Natural killer cell (primary cell): ENCODE measurements at places on chromosomes 1 and 21.
A peak's percentile ranks its signal among the peaks of the same experiment; 100 is the strongest.

DNA sequence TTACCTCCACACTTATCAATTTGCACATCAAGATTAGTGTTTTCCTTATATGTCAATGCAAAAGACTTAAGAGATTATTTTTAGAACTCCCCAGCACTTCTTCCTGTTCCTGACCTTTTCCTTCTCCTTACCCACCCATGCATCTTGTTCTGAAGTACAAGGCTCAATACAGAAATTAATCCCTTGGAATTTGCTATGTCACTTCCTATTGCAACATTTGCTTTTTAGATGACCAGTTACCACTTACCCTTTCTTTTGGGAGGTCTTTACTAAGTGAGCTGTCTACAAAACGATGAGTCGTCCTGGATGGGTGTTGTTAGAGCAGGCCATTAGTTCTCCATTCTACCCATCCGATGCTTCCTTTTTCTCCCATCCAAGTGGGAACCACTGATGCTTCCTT, 221.2 kb downstream of the FMN2 start:
- H3K4me1 ChIP-seq: no peaks in the 10 kb centered on the region
- DNase-seq: no peak
- no peaks in the 10 kb centered on the region for H3K36me3 ChIP-seq
- H3K27ac ChIP-seq: no peak overlapping the region
- H3K4me3 ChIP-seq: no peak overlapping the region
- no peaks in the 10 kb centered on the region for H3K27me3 ChIP-seq

DNA sequence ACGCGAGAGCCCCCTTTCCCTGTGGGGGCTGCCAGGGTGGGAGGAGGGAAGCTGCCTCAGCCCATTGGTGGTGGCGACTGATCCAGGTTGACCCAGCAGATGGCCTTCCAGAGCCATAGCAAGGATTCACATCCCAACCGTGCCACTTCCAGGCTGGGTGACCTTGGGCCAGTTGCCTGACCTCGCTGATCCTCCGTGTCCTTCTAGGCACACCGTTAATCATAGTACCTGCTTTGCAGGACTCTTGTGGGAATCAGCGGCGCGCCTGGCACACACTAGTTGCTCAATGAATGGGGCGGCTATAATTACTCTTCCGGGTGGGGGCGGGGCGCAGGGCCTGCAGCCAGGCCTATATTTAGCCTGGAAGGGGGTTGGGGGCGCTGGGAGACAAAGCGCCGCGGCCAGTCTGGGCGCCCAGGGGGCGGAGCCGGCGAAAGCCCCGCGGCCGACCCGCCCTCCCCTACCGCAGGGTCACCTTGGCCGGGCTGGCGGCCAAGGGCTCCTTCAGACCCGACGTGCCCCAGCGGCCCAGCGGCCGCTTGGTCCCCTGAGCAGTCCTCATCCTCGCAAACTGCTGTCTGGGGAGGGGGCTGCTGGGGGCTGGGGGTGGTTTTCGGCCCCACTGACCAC, 5.1 kb downstream of the HSPB7 start:
- H3K4me1 ChIP-seq: peaks cover 16% of the 10 kb centered on the region
- H3K27ac ChIP-seq: no peak overlapping the region
- no peaks in the 10 kb centered on the region for H3K27me3 ChIP-seq
- no peaks in the 10 kb centered on the region for H3K36me3 ChIP-seq

GRCh38 chr1:42945164-42945563, 13.5 kb downstream of the SLC2A1 start:
- no peak for DNase-seq
- H3K27ac ChIP-seq: peak overlapping the region; percentile 26
- no peak overlapping the region for H3K4me3 ChIP-seq
- H3K36me3 ChIP-seq: peaks cover 39% of the 10 kb centered on the region

GRCh38 chr1:3483801-3484444, 29.5 kb downstream of the ARHGEF16 start:
- H3K27ac ChIP-seq: no peak overlapping the region
- no peak for DNase-seq
- H3K36me3 ChIP-seq: no peaks in the 10 kb centered on the region
- no peak overlapping the region for H3K4me3 ChIP-seq

DNA sequence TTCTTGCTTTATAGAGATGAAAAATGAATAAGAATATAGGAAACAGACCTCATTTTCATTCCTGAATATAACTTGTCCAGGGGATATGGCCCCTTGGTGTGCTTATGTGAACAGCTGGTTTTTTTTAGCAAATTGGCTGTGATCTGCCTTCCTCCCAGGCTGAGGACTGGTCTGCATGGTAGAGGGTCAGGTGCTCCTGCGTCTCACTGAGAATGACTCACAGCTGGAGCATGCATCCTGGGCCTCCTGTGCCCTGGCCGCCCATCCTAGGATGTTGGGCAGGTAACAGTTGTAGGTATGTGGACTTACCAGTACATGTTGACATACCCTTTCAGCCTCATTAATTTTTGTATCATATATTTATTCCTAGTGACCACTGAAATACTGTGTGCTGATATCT, 29.8 kb downstream of the AGT start:
- DNase-seq: no peak
- peaks cover 29% of the 10 kb centered on the region for H3K4me1 ChIP-seq
- no peaks in the 10 kb centered on the region for H3K27me3 ChIP-seq
- no peak overlapping the region for H3K27ac ChIP-seq

GRCh38 chr1:201153474-201154388, 543 bp downstream of the TMEM9 start:
- peak overlapping the region; percentile 56 for H3K4me3 ChIP-seq
- H3K27ac ChIP-seq: no peak overlapping the region
- DNase-seq: no peak
- peaks cover 4% of the 10 kb centered on the region for H3K36me3 ChIP-seq

DNA sequence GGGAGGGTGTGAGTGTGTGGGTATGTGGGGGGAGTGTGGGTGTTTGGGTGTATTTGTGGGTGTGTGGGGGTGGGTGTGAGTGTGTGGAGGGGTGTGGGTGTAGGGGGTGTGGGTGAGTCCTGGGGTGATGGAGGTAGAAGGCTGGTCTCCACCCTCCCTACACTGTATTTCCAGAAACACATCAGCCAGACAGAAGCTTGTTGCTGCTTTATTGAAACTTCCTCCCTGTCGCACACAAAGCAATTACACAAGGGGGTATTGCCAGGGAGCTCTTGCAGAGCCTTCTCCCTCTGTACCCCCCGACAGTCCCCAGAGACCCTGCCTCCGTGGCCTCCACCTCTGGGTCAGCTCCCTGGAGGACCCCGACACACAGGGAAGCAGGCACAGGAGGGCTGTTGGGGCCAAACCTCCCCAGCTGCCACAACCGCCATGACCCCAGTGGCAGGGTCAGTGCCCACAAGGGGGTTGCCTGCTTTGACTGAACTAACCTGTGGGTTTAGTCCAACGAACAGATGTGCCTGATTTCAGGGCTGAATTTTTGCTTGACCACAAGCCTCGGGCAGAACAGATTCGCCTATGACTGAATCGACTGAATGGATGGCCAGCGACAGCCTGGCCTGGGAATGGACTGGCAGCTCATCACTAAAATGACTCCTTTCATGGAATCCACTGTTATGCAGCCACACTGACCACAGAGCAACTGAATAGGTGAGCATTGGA, 9.1 kb upstream of the MATN1 start:
- peak; percentile 59 for DNase-seq
- no peaks in the 10 kb centered on the region for H3K27me3 ChIP-seq
- H3K27ac ChIP-seq: peak overlapping the region; percentile 43
- H3K4me3 ChIP-seq: no peak overlapping the region
- H3K4me1 ChIP-seq: peaks cover 41% of the 10 kb centered on the region

- no peaks in the 10 kb centered on the region for H3K36me3 ChIP-seq
- no peaks in the 10 kb centered on the region for H3K4me1 ChIP-seq
- H3K27me3 ChIP-seq: no peaks in the 10 kb centered on the region
- no peak overlapping the region for H3K27ac ChIP-seq
- no peak for DNase-seq
These were observed 510.4 kb upstream of the ZP4 start for GRCh38 chr1:238401144-238401543.

DNA sequence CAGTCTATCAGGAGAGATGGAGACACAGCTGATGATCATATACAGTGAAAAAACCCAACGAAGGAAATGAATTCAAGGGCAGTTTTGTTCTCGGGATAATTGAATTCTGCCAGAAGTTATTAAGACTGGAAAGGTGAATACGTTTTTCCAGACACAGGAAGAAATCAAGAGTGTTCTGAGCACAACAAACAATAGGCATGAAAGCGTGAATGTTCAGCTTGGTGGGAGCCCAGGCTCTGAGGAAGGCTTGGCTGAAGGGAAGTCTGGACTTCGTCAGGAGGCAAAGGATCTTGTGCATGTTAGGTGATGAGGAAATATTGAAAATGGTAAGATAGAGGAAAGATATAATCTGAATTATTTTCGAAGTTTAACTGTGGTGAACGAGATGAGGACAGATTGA, 50.4 kb downstream of the CYYR1 start:
- H3K27ac ChIP-seq: no peak overlapping the region
- no peak for DNase-seq
- no peaks in the 10 kb centered on the region for H3K4me1 ChIP-seq
- H3K27me3 ChIP-seq: no peaks in the 10 kb centered on the region
- no peaks in the 10 kb centered on the region for H3K36me3 ChIP-seq

DNA sequence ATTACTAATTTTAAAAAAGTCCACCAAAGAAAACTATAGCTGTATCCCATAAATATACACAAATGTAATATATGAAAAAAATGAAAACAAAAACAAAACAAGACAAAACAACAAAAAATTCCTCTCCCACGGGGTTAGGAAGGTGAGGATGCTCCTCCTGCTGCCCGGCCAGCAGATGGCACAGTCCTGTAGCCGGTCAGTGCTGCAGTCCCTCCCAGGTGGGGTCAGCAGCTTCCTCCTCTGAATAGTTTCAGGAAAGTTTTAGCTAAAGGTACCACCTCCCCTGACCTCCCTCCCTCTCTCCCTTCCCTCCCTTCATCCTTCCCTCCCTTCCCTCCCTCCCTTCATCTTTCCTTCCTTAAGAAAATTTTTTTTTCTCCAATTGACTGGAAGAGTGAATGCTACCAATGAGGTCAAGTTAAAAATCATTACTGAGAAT, 67.8 kb upstream of the BCL10 start:
- DNase-seq: no peak
- H3K36me3 ChIP-seq: no peaks in the 10 kb centered on the region
- no peaks in the 10 kb centered on the region for H3K4me1 ChIP-seq
- H3K27ac ChIP-seq: no peak overlapping the region

GRCh38 chr1:63316598-63316983, 5.8 kb upstream of the FOXD3 start:
- no peak overlapping the region for H3K4me3 ChIP-seq
- DNase-seq: no peak
- H3K36me3 ChIP-seq: no peaks in the 10 kb centered on the region
- H3K4me1 ChIP-seq: peaks cover 30% of the 10 kb centered on the region
- peaks cover 53% of the 10 kb centered on the region for H3K27me3 ChIP-seq
- H3K27ac ChIP-seq: no peak overlapping the region

DNA sequence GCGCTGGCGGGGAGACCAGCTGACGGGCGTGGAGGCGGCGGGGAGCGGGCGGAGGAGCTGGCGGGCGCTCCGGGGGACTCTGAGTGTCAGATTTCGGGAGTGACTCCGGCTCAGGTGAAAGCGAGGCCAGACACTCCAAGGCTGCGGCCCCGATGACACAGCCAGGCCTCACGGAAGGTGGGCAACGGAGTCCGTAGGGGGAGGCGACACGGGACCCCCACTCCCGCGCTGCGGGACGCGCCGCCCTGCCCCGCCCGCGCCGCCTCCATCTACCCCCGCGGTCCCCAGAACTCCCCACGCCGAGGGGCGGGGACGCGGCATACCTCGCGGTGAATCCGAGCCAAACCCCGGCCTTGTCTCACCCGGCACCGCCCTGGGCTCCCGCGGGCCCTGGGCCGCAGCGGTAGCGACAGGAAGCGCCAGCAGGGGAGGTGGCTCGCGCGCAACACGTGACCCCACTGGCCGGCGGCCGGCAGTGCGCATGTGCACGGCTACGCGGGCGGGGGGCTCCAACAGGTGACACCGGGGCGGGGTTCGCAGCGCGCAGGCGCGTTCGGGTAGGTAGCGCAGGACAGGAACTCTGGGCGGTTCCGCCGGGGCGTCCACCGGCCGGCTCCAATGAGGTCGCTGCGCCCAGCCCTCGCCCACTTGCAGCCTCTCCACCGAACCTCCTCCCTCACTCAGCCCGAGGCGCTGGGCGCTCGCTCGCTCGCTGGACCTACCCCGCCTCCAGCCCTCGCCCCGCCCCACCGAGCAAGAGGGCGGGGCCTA, at the start of gene CC2D1B:
Gene CC2D1B (minus strand): TSS at position 460 of the 771 bp plus-strand sequence. CDS start 1,585 bp downstream, outside the sequence.
- DNase-seq: peak; percentile 100
- H3K27ac ChIP-seq: peak within 1 kb of the TSS; percentile 92
- H3K4me3 ChIP-seq: peak within 1 kb of the TSS; percentile 75
- no peaks in the 10 kb centered on the region for H3K27me3 ChIP-seq

GRCh38 chr1:116334015-116334547, 39.0 kb upstream of the ATP1A1 start:
- H3K27ac ChIP-seq: no peak overlapping the region
- H3K27me3 ChIP-seq: no peaks in the 10 kb centered on the region
- no peak overlapping the region for H3K4me3 ChIP-seq
- no peaks in the 10 kb centered on the region for H3K36me3 ChIP-seq
- no peak for DNase-seq

GRCh38 chr1:42264511-42265190, 70.4 kb downstream of the FOXJ3 start:
- no peak overlapping the region for H3K27ac ChIP-seq
- no peaks in the 10 kb centered on the region for H3K4me1 ChIP-seq
- H3K4me3 ChIP-seq: no peak overlapping the region
- H3K36me3 ChIP-seq: peaks cover 9% of the 10 kb centered on the region

GRCh38 chr1:119251751-119252150, 111.3 kb upstream of the WARS2 start:
- H3K36me3 ChIP-seq: no peaks in the 10 kb centered on the region
- no peak overlapping the region for H3K27ac ChIP-seq
- DNase-seq: no peak
- no peaks in the 10 kb centered on the region for H3K27me3 ChIP-seq
- no peaks in the 10 kb centered on the region for H3K4me1 ChIP-seq
